Stimulated activated CD4-positive, alpha-beta T cell treated with anti-CD3 and anti-CD28 coated beads, Interleukin-4, amount 100 ng/mL, for 1 hour (primary cell): ENCODE measurements at places on chromosomes 7 and 10.

DNA sequence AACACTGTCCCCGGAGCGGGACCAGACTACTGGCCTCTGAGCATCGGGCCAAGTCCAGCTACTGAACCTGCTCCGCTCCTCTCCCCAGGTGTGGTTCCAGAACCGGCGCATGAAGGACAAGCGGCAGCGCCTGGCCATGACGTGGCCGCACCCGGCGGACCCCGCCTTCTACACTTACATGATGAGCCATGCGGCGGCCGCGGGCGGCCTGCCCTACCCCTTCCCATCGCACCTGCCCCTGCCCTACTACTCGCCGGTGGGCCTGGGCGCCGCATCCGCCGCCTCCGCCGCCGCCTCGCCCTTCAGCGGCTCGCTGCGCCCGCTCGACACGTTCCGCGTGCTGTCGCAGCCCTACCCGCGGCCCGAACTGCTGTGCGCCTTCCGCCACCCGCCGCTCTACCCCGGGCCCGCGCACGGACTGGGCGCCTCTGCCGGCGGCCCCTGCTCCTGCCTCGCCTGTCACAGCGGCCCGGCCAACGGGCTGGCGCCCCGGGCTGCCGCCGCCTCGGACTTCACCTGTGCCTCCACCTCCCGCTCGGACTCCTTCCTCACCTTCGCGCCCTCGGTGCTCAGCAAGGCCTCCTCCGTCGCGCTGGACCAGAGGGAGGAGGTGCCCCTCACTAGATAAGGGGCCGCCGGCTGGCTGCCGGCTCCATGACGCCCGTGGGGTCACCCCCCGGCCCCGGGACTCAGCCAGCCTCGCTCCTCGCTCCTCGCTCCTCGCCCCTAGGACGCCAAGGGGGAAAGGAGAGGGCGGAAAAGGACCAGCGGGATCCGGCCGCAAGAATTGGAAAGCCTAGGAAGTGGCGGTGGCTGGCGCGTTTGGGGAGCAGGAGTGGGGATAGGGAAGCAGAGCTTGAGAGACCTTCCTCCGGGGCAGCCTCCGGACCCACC lies 3.4 kb downstream of the EVX1 start:
- no peak for DNase-seq

GRCh38 chr7:142478479-142479220 lies 220.8 kb upstream of the PRSS58 start:
- DNase-seq: no peak

- no peak for DNase-seq
Observed at GRCh38 chr10:43665054-43665453, 16.4 kb upstream of the ZNF32 start.

DNA sequence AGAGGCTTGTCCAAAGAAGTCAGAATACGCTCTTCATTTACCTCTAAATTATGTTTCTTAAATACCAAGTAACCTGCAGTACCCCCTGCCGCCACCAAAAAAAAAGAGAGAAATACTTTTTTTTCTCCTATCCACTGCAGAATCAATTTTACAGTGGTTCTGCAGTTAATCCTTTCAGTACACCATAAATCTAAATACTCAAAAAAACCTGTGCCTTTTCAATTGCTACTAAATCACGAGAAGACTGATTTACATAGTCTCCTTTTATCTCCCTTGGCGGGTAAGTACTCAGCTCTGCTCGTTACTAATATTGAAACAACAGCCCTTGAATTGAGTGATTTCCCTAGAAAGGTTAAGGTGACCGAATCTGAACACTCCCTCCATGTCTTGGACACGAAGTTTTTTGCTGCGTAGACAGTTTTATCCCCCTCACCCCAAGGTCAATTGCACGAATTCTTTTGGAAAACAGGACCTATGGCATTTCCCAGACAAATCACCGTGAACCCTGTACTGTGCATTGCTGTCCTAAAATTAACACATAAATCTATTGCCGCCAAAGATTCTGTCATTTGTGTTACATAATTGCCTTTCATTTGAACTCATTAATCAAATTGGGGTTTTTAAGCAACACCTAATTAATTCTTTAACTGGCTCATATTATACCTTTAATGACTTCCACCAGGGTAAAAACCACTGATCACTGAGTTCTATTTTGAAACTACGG lies 512 bp upstream of the VIM start:
- DNase-seq: no peak

DNA sequence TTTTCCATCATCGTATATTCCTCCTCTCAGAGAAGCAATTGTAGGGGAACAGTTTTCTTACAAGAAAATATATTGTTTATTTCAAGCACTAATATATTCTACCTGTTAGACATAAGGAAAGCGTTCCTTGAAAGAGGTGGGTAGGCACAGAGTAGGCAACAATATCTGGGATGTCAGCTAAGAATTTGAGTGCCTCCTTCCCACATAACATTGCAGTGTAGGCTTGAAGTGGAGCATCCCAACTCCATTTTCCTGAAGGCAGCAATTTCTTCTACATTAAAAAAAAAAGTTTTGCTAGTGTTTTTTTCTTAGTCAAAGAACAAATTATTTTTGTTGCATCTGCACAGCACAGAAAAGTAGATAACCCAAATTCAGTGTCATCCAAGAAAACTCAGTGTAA lies 20.8 kb downstream of the BCAP29 start:
- DNase-seq: no peak

- no peak for DNase-seq
Observed at GRCh38 chr10:127997937-127998336, 91.0 kb downstream of the PTPRE start.

DNA sequence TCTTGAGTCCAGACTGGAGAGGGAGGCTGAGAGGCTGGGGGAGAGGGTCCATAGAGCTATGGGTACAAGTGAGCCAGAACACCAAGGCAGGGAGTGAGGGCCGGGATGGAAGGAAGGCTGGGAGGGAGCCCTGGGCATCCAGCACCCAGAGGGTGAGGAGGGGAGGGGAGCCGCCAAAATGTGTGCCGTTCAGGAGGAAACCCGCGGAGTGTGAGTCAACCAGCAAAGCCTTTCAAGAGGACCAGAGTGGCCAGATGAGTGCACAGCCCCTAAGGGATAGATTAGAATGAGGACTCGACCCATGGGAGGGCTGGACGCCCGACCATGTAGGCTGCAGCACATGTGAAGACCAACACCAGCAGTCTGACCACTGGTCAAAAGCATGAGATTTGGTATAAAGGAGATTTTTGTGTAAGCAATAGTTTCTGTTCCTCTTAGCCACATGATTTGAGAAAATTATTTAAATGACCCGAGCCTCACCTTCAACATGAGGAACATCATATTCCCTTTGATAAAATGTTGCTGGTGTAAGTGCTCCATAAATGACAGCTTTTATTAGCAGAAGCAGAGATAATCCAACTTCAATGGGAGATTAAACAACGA lies 179.7 kb upstream of the GRB10 start:
- DNase-seq: no peak
